ENCODE measurements at places on chromosomes 7 and 10.

DNA sequence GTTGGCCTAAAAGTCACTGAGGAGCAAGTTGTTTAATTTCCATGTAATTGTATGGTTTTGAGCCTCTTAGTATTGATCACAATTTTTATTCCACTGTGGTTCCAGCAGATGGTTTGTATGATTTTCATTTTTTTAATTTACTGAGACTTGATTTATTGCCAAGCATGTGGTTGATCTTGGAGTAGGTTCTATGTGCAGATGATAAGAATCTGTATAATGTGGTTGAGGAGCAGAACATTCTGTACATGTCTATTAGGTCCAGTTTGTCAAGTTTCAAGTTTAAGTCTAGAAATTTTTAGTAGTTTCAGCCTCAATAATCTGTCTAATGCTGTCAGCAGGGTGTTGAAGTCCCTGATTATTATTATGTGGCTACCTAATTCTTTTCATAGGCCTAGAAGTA, 22.7 kb upstream of the ZWINT start:
- no peak for DNase-seq

DNA sequence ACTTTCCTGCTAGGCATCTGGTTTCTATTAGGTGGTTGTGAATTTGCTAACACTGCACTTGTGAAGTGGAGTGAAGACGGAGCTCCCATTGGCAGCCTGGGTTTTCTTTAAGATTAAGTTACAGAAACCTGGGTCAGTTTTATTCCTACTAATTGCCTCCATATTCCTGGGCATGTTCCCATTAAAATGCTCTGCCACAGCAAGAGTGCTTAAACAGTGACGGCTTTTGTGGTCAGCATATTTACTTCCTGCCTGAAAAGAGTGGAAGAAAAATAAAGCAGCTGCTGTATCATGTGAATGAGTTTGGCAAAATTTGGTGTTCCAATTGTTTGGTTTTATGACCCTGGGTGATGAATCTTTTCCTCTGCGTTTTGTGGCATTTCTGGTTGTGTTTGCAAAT, 96.9 kb upstream of the PLXDC2 start:
- DNase-seq, result no peak

DNA sequence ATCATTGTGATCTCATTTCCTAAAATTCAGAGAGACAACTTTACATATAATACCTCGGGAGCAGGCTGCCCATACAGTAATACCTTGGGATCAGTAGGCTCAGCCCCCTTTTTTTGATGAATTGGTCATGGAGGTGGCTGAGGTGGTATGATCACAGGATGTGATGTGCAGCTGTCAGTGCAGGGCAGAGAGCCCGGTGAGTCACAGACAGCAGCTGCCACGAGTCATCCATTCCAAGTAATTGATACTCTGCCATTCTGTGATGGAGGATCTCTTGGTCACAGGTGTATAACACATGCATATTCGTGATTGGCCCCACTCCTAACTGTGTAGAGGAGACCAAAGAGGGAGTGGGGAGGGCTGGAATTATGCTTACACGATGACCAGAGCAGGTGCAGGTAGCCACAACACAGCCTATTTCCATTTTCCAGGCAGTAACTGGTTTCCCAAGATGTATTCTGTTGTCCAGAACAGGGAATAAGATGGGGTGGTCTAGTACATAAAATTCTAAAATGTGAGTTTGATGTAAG, 14.1 kb downstream of the NRCAM start:
- no peak for DNase-seq

- DNase-seq, result no peak
Observed at GRCh38 chr10:111261081-111261615, 184.3 kb downstream of the ADRA2A start.

DNA sequence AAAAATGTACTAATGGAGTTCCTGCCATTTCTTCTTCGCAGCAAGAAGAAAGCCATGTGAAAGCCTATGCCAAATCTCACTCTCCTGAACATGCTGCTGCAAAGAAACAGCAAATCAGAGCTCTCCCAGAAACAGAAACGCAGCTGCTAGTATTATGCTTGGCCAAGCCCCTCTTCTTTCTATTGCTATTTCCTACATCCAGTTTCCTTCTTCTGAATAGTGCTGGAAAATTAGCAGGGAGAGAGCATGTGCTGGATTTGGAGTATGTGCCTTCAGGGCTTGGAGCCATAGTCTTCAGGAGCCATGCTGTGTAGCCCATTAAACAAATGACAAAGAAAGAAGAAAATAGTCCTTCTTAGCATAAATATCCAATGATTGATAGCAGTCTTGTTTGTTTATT, 852.0 kb upstream of the PHF14 start:
- no peak for DNase-seq

DNA sequence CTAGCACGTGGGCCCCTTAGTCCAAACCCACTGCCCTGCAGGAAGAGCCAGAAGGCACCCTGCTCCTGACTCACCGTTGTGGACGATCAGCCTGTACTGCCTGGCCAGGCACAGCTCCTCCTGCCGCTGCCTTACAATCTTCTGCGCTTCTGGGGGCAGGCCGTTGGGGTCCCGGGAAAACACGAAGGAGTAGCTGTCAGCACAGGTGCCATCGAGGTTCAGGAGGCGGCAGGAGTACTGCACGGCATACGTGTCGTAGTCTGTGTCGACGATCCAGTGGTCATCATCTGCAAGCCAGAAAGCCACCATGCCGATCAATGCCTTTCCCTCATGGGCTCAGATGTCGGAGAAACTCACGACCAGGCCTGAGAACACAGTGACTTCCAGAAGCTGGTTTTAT, 7.3 kb downstream of the RBP4 start:
- no peak for DNase-seq

- DNase-seq, result no peak
Observed at GRCh38 chr7:5574770-5575269, 151.2 kb upstream of the TNRC18 start.

Measured in activated CD8-positive, alpha-beta memory T cell treated with anti-CD3 and anti-CD28 coated beads for 1 hour (primary cell).